Right atrium auricular region (tissue), 2 donors: ENCODE measurements at places on chromosomes 13 and 19. TPM values are rescaled to one million over a fixed set of nuclear protein-coding genes. Genes with fewer than 3 reads are reported as not detected.

IL11 gene
- total RNA-seq = not detected

KL gene
- total RNA-seq = 1.4 TPM

OR7D2 gene
- total RNA-seq = not detected

URI1 gene
- total RNA-seq = 29.3 TPM

FBXO27 gene
- total RNA-seq = 7.2 TPM

NLRP4 gene
- not detected for total RNA-seq

PRRG2 gene
- 2.3 TPM for total RNA-seq

VSTM1 gene
- total RNA-seq = not detected
